HepG2 (cell line): ENCODE measurements at places on chromosomes 6 and 20. TPM values are rescaled to one million over a fixed set of nuclear protein-coding genes. Genes with fewer than 3 reads are reported as not detected.

The MYCT1 gene
- not detected in 2 replicates for total RNA-seq

- DNase-seq: no peak
Observed at GRCh38 chr6:16498237-16498636, 259.9 kb downstream of the GMPR start.

DNA sequence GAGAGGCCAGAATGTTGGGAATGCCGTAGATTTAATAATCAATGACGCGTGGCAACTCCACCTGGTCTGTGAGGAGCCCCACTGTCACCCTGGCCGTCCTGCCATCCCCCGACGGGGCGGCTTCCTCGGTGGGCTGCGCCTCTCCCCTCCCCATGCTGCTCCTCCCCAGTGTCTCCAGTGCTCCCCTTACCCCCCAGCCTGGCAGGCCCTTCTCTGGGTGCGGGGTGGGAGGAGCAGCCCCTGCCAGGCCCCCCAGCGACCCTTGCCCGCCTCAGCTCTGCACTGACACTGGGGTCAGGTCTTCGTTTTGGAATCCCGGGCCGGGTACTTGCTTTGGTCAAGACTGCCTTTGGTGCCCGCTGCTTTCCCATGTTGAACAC is 82.3 kb upstream of the FRMD1 start:
- no peak for DNase-seq

The MEP1A gene
- total RNA-seq: 0.10 and 0.24 TPM in 2 replicates

The CAP2 gene
- 7.9 and 8.8 TPM in 2 replicates for total RNA-seq

- no peak for DNase-seq
Observed at GRCh38 chr6:109791301-109791700, 100.2 kb downstream of the FIG4 start.

- no peak for DNase-seq
Observed at GRCh38 chr20:4811661-4812181, 90.0 kb downstream of the PRND start.
